ENCODE measurements at places on chromosomes 3 and 15.
A peak's percentile ranks its signal among the peaks of the same experiment; 100 is the strongest.

DNA sequence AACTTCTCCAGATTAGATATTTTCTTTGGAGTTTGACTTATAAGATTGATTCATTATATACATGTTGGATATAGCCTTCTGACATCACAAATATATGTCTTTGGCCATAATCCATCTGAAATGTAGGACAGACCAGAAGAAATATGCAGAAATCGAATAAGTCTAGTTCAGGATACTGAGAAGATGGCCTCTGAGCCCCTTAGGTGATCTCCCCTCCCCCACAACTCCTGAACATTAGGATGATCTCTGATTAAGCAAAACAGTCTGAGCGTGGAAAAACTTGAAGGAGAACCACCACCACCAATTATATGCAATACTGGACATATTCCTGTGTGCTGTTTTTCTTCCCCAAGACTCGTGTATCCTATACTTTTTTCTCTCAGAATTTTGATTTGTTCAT, 3.2 kb downstream of the SETD5 start:
- no peak for DNase-seq

DNA sequence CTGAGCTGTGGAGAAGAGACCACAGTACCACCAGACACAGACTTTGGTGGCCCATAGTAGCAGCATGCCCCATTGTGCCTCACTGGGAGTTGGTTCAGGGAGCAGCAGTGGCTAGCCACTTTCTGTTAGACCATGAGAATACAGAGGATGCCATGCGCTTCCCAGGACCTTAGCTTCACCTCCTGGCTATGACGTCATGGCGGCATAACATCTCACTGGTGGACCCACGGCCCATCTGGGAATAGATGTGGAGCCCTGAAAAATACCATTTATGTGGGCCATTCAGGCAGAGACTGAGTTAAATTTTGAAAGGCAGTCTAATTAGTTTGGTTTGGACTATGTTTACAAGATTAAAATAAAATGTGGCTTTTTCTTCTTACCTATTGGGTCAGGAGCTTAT, 55.1 kb upstream of the NMD3 start:
- no peak for DNase-seq

- DNase-seq, result no peak
Observed at GRCh38 chr3:115898656-115899410, 275.5 kb downstream of the GAP43 start.

- peak; percentile 34 for DNase-seq
Observed at GRCh38 chr15:31272558-31273257, 53.9 kb upstream of the KLF13 start.

DNA sequence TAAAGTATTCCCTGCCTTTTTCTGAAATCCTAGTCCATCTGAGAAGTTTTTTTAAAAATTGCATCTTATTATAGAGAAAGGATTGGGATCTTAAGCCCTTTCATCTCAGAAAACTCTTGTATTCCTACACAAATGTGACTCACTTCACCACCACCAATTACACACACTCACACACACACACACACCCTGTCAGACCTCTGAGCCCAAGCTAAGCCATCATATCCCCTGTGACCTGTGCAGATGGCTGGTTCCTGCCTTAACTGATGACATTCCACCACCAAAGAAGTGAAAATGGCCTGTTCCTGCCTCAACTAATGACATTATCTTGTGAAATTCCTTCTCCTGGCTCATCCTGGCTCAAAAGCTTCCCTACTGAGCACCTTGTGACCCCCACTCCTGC, 1181.9 kb downstream of the ROBO2 start:
- DNase-seq, result no peak

- no peak for DNase-seq
Observed at GRCh38 chr3:195763076-195763830, 42.5 kb downstream of the MUC20 start.

DNA sequence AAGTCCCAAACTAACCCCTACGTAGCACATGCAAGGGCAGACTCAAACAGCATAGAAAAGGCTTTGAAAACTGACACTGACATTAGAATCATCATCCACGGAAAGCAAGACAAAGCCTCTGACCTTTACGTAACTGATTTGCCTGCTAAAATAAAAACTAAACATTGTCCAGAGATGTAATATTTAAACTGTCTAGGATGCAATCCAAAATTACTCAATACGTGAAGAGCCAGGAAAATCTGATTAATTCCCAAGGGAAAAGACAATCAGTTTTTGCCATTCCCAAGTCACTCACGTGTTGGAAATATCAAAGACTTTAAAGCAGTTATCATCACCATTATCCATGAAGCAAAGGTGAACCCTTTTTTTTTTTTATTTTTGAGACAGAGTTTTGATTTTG, 13.3 kb upstream of the IQCF1 start:
- DNase-seq, result no peak

DNA sequence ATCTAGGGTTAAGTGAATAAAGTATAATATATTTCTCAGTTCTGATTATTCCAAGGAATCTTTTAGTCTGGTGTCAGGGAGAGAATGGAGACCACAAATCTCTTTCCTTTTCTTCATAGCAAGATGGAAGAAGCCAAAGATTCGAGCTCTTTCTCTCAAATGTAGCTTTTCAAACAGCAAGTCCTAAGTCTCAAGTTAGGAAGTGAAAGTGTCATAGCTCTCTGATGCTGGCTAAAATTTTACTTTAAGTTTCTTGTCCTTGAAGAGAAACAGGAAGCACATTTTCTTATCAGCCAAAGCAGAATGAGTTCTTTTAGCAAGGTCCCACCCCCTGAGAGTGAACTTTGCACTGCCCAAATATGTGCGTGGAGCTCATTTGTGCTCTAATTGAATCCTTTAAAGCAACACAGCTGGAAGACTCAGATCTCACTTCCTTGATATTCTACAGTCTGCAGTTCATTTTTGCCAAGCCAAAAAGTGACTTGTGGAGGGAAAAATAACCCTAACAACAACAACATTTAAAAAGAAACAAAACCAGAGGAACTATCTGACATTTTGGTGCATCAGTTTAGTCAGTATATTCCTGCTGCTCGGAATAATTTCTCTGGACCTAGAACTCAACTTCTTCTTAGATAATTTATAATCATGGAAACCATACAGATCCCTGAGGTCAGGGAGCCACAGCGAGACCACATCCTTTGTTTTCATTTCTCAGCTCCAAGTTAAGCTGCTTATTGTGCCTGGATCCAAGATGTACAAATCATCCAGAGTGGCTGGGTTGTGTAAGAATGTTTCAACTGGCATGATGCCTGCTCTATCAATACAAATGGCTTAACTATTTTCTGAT, 238.7 kb upstream of the P2RY1 start:
- DNase-seq, result peak; percentile 12

DNA sequence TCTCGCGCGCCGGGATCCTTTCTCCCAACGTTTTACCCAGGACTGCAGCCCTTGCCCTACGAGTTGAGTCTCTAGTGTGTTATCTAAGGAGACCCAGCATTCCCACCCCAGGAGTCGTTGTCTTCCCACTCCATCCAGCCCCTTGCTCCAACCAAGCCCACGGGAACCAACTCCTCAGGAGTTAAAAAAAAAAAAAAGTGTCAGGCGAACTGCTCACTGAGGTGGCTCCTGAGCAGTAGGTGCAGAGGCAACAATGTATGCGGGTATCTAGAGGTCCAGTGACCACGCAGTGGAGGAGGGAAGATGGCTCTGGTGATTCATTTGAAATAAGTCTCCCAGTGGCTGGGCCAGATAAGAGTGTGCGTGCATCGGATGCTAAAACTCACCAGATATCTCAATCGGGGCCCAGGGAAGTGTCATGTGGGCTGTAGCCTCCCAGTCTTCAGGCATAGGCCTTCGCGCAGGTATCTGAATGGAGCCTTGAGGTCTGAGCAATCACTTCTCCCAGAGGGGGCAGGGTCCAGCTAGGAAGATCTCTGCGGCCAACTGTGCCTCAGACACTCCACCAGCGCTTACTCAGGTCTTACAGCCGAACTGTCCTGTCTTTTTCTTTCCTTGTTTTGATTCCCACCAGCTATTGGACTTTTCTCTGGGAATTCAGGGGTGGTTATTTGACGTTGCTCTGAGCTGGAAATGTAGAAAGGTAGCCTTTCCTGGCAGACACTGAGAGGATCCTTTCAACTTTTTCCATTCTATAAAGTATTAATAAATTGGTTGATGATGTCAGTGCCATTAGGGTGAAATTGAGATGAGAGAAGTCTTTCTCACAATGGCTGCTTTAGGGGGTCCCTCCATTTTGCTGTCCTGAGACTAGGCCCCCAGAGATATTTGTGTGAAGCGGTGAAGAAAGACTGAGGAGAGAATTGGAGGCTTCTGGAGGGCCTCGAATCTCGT, 21.0 kb downstream of the ZIC4 start:
- DNase-seq, result no peak

DNA sequence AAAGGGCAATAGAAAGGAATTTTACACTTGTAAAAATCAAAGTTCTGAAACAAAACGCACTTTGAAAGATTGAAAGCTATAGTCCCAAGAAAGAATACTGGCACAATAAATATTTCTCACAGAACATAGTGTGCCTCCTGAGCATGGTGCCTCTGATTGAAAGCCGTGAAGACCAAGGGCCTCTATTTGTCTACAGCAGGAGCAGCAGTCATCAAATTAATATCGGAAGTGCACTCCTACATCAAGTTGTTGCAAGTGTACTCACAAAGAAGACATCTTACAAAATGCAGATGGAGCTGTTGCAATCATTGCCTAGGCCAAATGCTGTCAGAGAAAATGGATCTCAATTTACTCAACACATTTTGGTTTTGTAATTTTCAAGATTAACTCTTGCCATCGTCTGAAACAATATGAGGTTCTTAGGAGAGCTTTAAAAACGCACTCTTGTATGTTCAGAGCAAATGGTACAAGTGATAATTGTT, 9.2 kb upstream of the WDR49 start:
- DNase-seq, result no peak

DNA sequence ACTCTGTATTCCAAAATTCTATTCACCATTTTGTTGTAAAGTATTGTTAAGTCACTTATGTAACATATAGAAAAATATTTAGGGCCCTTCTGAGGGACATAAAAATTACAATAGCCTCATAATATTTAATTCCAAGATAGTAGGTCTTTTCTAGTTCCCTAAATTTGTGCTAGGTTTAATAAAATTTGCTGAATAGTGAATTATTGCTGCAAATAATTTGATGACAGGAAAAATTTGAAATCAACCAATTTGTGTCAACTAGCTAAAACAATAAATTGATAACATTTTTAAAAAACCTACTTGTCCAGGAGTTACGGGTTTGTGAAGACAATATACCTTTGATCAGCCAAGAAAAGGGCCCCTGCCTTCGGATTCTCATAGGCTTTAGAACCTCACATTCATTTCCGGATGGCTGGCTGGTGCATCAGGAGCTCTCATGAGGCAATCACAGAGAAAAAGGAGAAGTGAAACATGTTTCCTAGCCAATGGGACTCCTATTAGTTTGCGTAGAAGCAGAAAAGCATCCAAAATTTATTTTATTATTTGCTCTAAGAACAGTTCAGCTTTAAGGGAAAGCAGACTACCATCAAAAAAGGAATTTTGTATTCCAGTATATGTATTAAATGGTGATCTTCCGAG, 177.2 kb downstream of the LRRC3B start:
- DNase-seq, result no peak

- DNase-seq, result no peak
Observed at GRCh38 chr3:99407257-99407656, 231.1 kb upstream of the COL8A1 start.

DNA sequence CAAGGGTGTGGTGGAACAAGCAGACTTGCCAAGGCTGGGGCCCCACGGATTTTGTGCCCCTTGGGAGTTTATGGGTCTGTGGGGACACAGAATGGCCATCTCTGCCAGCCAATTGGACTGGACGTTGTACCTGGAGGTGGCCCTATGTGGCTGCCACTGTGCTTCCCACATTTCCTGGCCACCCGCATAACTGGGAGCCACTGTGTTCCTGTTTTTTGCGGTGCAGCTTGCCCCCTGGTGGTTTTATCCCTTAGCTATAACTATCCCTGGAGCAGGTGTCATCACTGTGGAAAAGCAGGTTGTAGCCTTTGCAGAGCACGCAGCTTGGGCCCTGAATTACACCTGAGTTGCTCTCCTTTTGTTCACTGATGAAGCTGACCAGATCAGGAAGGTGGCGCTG, 306.3 kb downstream of the ZPLD1 start:
- DNase-seq, result no peak

GRCh38 chr3:99505200-99505599, 133.2 kb upstream of the COL8A1 start:
- no peak for DNase-seq

DNA sequence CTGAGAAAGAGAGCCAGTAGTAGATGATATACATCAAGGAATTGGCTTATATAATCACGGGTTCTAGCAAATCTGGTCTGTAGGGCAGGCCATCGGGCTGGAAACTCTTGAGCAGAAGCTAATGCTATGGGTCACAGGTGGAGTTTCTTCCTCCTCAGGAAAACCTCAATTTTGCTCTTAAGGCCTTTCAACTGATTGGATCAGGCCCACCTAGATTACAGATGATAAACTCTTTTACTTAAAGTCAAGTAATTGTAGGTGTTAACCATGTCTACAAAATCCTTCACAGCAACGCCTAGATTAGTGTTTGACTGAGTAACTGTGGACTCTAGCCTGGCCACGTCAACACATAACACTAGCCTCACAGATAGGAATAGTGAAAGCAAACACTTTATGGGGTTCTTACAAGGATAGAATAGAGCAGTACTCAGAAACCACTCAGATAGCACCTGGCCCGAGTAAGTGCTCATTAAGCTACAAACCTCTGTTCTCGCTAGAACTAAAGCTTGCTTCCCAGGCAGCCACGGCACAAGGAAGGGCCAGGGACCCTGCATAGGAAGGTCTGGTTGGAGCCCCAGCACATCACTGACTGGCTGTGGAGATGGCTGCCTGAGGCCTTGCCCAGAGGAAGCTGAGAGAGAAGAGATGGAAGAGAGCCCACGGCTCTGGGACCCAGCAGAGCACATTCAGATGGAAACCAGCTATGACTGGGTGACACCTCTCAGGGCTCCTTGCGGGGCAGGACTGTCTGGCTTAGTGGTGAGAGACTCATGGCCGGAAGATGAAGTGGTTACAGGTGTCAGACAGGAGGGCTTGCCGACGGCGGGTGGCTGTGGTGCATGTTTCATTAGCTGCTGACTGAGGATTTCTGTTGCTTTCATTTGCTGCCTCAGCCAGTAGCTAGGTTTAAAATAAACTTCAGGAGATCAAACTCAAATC, 202.5 kb upstream of the TLE3 start:
- DNase-seq, result no peak

DNA sequence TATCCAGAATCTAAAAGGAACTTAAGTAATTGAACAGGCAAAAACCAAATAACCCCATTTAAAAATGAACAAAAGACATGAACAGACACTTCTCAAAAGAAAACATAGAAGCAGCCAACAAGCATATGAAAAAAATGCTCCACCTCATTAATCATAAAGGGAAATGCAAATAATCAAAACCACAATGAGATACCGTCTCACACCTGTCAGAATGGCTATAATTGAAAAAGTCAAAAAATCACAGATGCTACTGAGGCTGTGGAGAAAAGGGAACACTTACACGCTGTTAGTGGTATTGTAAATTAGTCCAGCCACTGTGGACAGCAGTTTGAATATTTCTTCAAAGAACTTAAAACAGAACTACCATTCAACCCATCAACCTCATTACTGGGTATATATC, 220.7 kb downstream of the MEX3B start:
- DNase-seq, result no peak

GRCh38 chr15:45458746-45459403, 63.7 kb downstream of the SLC30A4 start:
- peak; percentile 66 for DNase-seq

GRCh38 chr3:169624533-169624972, 39.0 kb downstream of the MECOM start:
- no peak for DNase-seq

- DNase-seq, result no peak
Observed at GRCh38 chr15:69194025-69194827, 33.8 kb downstream of the GLCE start.
